SHP77 (cell line): ENCODE measurements at places on chromosomes 16 and 17.

- no peak for DNase-seq
Observed at GRCh38 chr16:50712560-50712898, 19.1 kb downstream of the NOD2 start.

DNA sequence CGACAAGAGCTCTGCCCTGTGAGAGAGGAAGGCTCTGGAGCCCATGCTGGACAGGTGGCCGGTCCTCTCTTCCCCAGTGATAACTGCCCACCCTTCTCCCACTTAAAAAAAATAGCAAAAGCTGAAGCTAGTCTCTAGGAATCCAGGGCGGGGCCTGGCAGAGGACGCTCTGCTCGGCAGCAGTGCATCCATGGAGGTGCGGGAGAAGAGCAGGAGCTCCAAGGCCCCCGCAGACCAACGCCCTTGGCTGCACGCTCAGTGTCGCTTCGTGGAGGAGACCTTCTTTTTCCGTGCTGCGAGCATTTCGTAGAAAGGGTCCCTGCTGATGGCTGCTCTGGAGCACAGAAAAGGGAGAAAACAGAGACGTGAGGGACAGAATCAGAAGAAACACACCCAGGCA is 98.6 kb upstream of the DNAH17 start:
- no peak for DNase-seq

GRCh38 chr17:75273977-75274708 is 3.1 kb upstream of the MIF4GD start:
- no peak for DNase-seq

GRCh38 chr16:55695595-55695994 is 39.8 kb downstream of the SLC6A2 start:
- no peak for DNase-seq

GRCh38 chr16:86261379-86261778 is 248.9 kb upstream of the FOXF1 start:
- DNase-seq: no peak

DNA sequence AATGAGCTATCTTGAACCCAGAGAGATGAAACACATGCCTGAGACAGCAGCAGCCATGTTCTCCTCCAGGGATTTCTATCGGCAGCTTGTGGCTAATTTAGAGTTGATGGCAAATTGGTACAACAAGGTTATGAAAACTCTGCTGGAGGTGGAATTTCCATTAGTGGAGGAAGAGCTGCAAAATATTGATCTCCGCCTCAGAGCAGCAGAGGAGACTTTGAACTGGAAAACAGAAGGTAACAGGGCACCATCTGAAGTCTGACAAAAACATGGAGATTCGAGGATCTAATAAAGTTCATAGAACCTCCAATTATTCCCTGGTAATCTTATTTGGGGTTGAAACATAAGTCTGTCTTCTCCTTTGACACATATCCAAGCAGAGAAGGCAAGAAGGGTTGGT is 52.8 kb downstream of the DNAH9 start:
- no peak for DNase-seq

GRCh38 chr17:70100983-70101382 is 26.0 kb downstream of the KCNJ16 start:
- DNase-seq: no peak
